ENCODE measurements at places on chromosomes 16 and 17.

- DNase-seq = peak; percentile 51
These were observed 37.4 kb downstream of the ARHGAP23 start for GRCh38 chr17:38465391-38466345.

DNA sequence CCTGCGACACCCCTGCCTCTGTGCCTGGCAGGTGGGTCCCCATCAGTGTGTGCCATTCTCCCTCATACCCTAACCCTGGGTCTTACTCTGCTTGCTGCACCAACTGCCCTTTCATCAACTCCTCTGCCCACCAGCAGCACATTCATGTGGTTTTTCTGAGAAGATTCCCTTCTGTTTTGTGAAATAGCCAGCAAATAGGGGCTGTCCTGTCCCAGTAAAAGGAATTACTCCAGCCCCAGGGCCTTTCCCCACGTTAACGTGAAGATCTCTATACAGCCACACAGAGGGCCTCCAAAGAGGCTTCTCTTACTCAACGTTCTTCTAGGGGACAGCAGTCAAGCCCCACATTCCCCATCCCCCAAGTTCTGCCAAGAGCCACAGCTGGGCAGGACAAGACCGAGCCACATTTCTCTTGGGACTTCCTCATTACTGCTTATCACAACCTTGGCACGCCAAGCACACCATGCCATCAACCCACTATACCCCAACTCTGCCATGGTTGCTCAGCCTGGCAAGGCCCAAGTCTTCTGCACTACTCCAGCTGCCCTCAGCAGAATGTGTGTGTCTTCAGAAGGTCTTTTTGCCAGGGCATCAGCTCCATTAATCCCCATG lies 18.7 kb upstream of the CCL2 start:
- no peak for DNase-seq

DNA sequence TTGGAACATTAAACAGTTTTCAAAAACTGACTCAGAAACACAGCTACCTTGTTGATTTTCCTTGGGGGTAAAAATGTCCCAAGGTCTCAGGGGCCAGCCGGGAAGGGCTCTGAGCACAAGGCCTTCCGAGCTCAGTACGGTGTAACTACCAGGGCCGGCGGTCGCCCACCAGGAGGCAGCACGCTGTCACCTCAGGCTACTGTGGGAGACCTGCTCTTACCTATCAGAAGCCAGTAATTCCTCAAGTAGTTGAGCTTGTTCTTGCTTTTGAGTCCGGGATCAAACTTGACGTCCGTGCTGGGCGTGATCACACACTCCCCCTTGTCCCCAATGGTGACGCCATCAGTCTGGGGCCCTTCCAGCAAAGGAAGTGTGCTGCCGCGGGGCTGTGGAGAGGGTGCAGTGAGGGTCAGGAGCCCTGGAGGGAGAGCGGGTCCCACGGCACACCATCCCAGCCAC lies 43.4 kb upstream of the ICAM2 start:
- no peak for DNase-seq

- DNase-seq = no peak
These were observed 115.4 kb upstream of the ZFHX3 start for GRCh38 chr16:73163238-73163815.

GRCh38 chr16:67459861-67460150 lies 21.2 kb downstream of the ATP6V0D1 start:
- DNase-seq = no peak

DNA sequence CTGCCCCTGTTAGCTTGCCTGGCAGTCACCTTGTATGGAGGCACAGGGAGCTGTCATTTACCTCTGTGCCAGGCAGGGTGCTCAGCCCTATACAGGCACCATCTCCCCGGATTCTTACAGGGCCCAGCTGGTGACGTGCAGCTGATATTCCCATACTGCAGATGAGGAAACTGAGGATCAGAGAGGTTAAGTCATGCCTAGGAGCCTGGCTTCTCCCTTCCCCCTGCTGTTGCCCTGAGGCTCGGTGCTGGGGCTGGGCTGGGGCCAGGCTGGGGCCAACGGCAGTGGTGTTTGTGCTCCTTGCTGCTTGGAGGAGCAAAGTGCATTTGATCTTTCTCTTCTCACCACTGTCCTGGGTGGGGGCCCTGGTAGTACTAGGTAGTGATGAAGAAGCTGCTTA lies 54.7 kb upstream of the IL34 start:
- no peak for DNase-seq

DNA sequence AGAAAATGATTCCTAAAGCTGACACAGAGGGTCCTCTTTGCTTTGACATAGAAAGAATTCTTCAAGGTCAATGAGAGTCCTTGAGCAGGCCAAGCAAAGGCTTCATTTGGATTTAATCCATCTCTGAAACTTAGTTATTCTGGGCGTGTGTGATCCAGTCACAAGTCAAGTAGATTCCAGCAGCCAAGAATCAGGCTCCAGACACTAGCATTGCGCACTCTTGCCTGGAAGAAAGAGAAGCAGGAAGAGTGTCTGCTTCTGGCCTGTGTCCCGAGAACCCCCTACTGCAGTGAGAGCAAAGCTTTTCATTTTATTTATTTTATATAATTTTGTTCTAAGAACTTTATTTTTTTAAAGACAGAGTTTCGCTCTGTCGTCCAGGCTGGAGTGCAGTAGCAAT lies 88.2 kb upstream of the CACNG5 start:
- DNase-seq = no peak

- no peak for DNase-seq
These were observed 16.3 kb downstream of the SNX11 start for GRCh38 chr17:48123776-48124388.

- DNase-seq = no peak
These were observed 27.9 kb upstream of the SSTR5 start for GRCh38 chr16:1044460-1045309.

- no peak for DNase-seq
These were observed 78.8 kb upstream of the RPRML start for GRCh38 chr17:47057830-47058229.

DNA sequence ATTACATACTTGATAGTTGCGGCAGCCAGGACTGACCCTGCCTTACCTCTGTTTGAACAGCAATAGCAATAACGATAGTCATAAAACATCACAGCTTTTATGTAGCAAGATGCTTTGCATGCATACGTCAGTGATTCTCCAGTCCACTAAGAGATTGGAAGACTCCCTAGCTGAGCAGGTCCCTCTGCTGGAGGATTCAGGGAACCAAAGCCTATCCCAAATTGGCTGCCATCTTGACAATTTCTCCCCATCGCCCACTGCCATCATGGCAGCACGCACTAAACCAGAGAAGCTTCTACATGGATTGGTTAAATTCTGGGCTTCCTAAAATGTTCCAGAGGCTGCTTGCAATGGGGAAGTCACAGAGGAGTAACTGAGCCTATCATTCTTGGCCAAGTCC lies 360.6 kb upstream of the XYLT1 start:
- DNase-seq = no peak

DNA sequence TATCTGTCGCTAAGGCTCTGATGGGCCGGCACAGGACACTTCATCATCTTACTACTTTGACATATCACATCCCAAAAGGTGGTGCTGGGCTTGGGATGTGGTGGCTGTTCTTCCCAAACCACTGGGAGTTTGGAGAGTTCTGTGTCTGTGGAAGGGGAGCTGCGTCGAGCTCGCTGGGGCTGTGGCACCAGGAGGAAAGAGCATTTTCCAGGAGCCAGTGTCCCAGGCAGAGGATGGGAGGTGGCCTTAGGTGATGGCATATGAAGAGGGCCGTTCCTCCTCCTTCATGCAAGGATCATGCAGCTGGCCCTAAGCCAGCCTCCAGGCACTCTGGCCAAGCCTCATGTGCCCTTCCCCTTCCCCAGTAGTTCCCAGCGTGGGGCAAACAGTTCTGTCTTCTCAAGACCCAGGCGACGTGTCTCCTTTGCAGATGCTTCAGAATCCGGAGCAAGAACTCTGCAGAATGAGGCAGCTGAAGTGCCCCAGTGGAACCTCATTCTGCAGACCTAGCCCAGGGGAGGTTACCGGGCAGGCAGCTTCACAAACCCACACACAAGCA lies 89.4 kb upstream of the TNRC6C start:
- DNase-seq = no peak

- DNase-seq = no peak
These were observed 7.3 kb upstream of the METRNL start for GRCh38 chr17:83071966-83072562.

- DNase-seq = peak; percentile 83
These were observed 35.5 kb downstream of the UBN1 start for GRCh38 chr16:4882633-4883285.

DNA sequence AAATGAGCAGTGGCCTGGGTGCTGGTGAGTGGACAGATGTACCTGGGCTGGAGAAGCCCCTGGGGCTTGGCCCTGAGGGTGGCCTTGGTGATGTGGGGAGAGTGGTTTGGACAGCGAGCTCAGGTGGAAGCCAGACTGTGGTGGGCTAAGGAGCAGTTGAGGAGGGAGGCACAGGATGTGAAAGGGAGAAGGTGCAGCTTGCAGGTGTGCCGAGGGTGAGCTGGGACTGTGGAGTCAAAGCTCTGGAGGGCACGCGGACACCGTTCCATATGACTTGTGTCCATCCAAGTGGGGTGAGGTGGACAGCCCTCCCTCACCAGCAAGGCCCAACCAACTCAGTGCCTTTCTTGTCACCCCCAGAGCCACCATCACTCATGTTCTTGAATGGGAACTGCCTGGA lies 170.8 kb upstream of the ZNF267 start:
- DNase-seq = no peak

GRCh38 chr16:23048164-23048563 lies 101.1 kb downstream of the USP31 start:
- no peak for DNase-seq

DNA sequence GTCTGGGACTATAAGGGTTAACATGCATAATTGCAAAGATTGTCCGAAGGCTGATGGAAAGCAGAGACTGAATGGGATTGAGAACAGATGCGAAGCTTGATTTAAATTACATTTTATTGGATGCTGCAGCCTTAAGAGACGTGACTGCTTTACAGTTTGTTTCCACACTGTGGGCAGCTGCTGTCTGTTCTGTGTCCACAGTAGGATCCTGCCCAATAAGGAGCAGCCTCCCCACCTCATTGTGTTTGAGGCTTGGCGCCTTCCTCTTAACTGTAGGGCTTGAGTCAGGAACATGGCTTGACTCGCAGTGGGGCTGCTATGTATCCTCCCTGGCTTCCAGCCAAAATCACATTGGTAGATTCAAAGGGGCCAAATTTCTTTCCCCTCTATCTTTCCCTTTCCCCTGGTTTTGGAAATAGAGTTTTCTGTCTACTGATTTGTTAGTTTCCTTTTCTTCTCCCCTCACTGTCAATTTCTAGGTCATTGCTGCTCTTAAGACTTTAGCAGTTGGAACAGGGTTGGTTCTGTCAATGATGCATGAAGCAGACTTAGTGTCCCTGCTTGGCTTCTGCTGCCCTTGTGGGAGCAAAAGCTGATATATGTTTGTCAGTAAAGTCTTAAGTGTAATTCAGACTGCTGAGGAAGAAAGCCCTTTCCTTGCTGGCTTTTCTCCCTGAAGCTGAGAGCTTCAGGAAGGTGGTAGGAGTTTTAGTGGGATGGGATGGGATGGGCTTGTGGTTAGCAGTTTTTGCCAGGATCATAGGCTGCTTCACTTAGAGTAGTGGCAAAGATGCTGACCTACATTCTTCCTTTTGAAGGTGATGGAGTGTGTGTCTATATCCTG lies 5.0 kb upstream of the RARA start:
- no peak for DNase-seq

DNA sequence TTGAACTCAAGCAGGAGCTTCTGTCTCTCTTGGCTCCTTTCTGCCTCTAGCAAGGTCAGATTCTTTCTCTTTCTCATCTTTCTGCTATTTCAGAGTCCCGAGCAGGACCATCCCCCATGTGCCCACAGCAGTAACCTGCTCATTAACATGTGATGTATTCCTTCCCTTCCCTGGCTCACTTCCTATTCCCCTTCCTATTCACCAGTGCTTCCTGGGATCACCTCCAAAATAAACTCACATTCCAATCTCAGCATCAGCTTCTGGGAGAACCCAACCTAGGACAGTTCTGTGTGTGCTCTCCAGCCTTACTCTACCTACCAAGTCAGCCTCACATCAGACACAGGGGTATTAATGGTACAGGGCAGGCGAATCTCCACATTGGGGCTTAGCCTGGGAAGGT lies 546.4 kb upstream of the SALL1 start:
- DNase-seq = no peak

DNA sequence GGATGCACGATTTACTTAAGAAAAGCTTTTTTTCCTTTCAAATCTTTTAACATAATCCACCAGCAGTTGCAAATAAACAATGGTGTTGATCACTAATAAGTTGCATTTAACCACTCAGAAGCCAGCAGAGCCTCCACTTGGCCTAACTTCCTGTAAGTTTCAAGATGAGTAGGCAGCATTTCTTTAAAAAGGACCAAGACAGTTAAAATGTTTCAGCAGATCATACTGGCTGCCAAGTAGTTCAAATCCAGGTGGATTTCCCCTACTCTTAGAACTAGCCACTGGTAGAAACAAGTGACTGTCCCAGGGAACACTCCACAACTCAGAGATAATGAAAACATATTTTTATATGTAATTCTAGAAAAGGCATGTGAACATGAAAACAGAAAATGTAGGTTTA lies 17.0 kb upstream of the RFFL start:
- no peak for DNase-seq

DNA sequence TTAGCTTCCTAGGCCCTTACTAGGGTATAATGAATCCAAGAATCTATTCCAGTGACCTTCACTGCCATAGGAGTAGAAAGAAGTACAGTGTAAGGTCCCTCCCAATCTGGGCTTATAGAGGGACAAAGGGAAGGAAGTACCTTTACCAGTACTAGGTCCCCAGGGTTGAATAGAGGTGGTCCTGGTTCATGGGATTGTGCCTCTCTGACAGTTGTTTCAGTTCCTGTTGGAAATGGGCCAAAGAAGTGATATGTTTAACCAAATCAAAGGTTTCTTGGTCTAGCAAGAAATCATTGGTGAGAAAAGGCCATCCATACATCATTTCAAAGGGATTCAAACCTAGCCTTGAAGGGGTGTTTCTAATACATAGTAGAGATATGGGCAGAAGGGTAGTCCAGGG lies 16.0 kb upstream of the ZNHIT3 start:
- no peak for DNase-seq

GRCh38 chr17:70308618-70309017 lies 139.3 kb downstream of the KCNJ2 start:
- DNase-seq = no peak

GRCh38 chr17:27633312-27634025 lies 2.5 kb downstream of the LGALS9 start:
- no peak for DNase-seq

Measured in urothelium cell line (cell line).